IgD-negative memory B cell (primary cell): ENCODE measurements at places on chromosomes 12 and 14. TPM values are rescaled to one million over a fixed set of nuclear protein-coding genes. Genes with fewer than 3 reads are reported as not detected.

CEBPE gene
- polyA plus RNA-seq, result not detected

TMPRSS12 gene
- polyA plus RNA-seq, result not detected

SMIM41 gene
- polyA plus RNA-seq, result not detected

MYH6 gene
- not detected for polyA plus RNA-seq

SYCP3 gene
- 0.33 TPM for polyA plus RNA-seq

BHLHE41 gene
- polyA plus RNA-seq, result 19.0 TPM

PAWR gene
- polyA plus RNA-seq, result 19.8 TPM

CIROP gene
- not detected for polyA plus RNA-seq

PPP1R1A gene
- not detected for polyA plus RNA-seq

BBOF1 gene
- 2.2 TPM for polyA plus RNA-seq
